Stimulated activated CD8-positive, alpha-beta memory T cell treated with anti-CD3 and anti-CD28 coated beads, Interleukin-2, amount 100 ng/mL, for 1 hour (primary cell): ENCODE measurements at places on chromosomes 4 and X.

- DNase-seq = no peak
These were observed 302.0 kb downstream of the FRMPD4 start for GRCh38 chrX:12440246-12440645.

GRCh38 chr4:113446019-113446418 is 315.5 kb downstream of the CAMK2D start:
- DNase-seq = no peak

DNA sequence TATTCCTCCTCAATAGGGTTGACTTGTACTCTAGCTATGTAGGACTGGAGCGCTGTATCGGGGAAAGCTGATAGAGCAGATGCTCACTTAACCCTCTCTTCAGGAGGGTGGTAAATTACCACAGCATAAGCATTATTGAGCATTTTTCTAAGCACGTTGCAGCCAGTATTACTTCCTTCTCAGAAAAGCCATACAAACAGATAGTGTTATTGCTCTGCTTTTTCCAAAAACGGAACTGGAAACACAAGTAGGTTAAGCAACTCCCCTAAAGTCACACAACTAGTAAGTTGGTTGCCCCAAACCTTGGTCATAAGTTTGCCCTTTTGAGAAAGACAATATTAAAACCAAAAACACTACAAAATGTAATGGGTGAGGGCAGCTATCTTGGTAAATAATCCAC is 73.9 kb downstream of the REELD1 start:
- no peak for DNase-seq

- no peak for DNase-seq
These were observed 44.8 kb downstream of the RPS6KA3 start for GRCh38 chrX:20221902-20222301.

GRCh38 chrX:45849261-45849862 is 648.7 kb upstream of the DIPK2B start:
- DNase-seq = no peak
